ENCODE measurements at places on chromosomes 1 and 21.

DNA sequence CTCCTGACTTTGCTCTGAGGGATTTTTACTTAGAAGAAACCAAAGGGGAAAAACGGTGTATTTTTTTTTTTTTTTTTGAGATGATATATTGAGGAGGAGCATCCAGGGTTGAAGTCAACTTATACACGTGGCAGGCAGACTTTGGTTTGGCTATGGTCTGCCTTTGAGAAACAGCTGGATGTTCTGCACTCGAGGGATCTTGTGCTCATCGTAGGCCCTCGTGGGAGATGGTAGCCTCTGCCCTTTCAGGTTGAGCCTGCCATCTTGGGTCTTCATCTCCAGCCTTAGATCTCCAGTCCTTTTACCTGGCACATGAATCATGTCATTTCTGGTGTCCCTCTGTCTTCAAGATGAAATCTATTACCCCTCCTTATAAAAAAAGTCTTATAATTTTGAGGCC is 67.1 kb upstream of the UBE2U start:
- no peak for DNase-seq

DNA sequence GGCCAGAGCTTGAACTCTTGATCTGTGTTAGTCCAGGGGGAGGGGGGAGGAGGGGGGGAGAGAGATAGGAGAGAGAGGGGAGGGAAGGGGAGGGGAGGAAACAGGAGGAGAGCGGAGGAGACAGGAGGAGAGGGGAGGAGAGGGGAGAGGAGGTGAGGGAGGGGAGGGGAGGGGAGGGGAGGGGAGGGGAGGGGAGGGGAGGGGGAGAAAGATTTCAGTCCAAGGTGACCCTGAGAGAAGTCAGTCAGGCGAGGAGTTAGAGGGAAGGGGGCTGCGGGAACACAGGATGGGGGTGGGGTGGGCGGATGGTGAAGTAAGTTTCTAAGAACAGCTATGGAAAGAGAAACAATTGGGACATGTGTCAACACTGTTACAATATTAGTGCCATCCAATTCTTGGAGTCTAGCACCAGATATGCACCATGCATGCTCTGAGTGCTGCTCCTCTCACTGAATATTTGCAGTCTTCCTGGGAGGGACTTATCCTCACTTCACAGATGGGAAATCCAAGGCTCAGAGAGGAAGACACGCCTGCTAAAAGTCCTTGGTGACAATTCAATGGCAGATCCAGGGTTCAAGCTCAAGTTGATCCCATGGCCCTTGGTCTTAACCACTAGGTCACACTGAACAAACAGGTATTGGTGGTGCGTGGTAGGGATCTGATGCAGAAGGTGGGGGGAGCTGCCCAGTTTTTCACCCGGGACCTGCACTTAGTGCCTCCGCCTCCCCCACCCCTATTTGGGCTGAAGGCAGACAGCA is 42.5 kb upstream of the ECE1 start:
- no peak for DNase-seq

DNA sequence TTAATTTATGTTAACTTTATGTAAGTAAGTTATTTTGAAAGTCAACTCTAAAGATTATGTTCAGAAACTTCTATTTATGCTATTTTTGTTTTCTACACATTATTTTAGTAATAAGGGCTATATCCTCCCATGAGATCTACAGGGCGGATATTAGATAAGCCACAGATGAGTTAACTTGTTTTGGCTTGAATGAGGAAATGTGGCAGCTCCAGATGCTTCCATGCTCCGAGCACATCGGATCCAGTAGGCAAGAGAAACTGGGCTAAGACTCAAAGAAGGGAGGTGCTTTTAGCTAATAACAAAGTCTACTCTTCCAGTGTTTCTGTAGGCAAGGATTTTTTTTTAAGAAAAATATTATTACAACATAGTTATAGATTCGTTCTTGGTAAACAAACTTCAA is 20.0 kb upstream of the LAMC1 start:
- DNase-seq = no peak

GRCh38 chr1:83883979-83884378 is 115.0 kb downstream of the TTLL7 start:
- DNase-seq = no peak

GRCh38 chr1:164092603-164093353 is 466.2 kb upstream of the PBX1 start:
- no peak for DNase-seq

DNA sequence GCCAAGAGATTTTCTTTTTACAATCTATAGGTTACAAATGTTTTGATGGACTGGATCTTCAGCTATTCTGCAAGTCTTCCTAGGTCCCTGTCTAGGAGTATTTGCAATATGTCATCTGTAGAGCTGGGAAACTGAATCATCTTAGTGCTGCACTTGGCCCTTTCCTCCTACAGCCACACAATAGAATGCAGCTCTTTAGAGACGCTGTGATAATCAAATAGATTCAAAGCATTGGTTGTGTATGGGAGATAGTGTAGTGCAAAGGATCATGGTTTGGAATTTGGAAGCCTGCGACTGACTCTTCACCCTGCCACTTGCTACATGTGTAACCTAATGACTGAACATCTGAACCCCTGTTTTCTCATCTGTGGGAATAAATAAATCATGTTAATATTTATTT is 93.7 kb downstream of the AK5 start:
- DNase-seq = no peak

GRCh38 chr1:68213843-68214242 is 18.5 kb downstream of the WLS start:
- no peak for DNase-seq

DNA sequence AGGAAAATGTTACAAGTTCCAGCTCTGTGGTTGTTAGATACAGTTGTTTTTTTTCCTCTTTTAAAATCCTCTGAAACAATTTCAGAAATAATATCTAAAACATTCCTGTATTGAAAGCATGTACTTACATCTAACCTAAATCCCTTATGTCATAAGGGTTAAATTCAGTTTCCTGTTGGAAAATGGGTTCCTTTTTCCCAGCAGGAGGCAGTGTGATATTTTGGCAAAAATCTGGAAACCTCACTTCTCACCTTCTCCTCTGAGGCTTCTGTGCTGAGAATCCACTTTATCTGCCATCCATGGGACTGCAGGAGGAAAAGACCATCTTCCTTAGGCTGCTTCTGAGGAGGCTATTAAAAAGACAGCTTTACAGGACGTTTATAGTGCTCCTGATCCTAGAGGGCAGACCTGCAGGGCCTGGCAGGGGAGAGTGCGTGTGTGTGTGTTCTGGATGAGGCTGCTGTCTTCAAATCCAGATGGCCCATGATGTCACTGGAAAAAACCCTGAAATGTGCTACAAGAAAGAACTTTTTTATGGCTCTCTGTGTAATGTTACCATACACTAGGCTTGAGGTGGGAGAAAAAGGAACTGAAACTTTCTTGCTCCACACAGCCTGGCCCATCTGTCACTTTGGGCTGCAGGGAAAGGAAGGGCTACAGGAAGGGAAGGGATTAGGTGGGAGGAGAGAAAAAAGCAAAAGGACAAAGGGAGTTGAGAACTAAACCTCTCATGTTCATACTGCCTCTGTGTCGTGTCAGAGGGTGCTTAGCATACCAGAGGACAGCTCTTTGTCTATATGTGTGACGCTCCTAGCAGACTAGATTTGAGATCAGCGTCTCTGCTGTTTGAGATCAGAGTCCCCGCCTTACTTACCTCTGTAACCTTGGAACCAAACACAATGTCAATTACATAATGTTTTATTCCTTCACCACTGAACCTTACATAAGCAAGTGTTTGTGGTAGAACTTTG is 379.2 kb upstream of the SPAG17 start:
- DNase-seq = no peak

GRCh38 chr1:86068271-86068721 is 88.3 kb downstream of the COL24A1 start:
- DNase-seq = no peak

GRCh38 chr1:42191319-42191718 is 26.8 kb upstream of the GUCA2A start:
- DNase-seq = no peak

DNA sequence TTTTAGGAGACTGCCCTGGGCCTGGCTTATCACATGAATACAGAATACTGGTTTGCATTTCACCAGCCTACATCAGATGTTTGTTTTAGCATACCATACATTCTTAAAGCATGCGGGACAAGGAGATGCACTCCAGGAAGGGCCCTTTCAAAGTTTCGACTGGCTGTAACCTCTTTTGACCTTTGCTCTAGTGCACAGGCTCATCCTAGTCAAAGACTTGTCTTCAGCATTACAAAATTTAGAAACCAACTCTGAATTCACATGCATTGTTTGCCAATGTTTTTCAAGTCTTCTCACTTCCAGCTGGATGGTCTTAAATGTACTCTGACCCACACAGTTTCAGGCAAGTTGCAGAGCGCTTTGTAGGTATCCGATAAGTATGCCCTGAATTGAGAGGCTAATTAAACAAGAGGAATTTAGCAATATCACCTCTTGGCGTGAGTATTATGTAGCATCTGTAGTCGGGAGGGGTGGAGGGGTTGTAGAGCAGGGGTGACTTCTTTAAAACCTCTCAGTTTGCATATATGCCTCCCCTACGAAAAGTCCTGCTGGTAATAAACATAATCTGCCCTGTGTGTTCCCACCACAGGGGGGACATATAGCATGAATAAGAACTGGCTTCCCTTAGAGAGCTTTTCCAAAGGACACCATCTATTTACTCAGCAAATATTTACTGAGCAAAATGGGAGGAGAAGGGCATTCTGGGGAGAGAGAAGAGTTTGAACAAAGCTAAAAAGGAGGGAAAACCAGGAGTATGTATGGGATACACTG is 24.4 kb upstream of the AHCYL1 start:
- DNase-seq = no peak

GRCh38 chr1:81689531-81689941 is 111.2 kb upstream of the ADGRL2 start:
- no peak for DNase-seq

DNA sequence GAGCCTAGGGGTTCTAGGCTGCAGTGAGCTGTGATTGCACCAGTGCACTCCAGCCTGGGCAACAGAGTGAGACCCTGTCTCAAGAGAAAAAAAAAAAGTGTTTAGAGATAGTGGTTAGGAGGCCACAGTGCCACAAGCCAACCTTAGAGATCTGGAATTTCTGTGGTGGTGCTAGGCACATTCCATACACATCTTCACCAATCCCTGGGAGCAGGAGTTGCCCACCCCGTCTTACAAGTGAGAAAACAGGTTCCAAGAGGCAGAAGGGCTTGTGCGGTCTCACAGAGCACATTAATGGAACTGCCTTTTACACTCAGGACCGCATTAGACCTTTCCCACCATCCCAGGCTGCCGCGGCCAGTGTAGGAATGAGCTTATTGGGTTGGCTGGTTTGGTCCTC is 93.2 kb downstream of the EPHB2 start:
- DNase-seq = no peak

DNA sequence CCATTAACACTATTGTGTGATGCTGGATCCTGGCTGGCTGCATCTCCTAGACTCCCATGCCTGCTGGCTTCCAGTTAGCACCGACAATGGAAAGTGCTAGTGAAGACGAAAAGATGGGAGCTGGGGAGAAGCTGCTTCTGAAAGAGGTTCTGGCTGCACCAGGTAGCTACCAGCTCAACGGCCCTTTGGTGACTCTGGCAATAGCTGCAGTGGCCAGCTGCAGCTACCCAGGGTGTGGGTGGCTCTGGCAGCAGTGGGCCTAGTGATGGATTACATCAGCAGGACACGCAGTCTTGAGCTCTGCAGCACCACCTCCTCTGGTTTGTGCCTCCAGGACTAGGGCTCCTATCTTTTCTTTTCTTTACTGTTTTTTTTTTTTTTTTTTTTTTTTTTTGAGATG is 662.6 kb downstream of the MATN1 start:
- DNase-seq = no peak

GRCh38 chr21:44927587-44928461 is 7.1 kb upstream of the ITGB2 start:
- peak; percentile 91 for DNase-seq

DNA sequence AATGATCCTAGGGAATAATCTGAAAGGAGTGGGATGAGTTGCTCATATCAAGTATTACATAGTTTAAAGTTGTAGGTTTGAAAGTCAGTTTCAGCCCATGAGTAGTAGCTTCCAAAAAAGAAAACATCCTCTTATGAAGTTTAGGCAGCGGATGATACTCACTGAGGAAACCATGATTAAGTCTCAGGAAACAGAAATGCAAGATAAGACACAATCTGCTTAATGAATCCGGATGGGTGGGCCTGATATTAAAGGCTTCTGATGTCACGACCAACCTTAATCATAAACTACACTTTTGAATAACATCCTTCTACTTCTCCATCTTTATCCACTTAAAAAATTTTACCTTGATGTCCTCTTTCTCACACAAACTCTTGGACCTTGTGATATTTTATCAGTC is 61.8 kb downstream of the S1PR1 start:
- DNase-seq = peak; percentile 33

All from CD4-positive, alpha-beta T cell treated with Interleukin-15 for 4 hours (primary cell).